Esophagus (tissue), 2 donors: ENCODE measurements at places on chromosomes 11 and 22. TPM values are rescaled to one million over a fixed set of nuclear protein-coding genes. Genes with fewer than 3 reads are reported as not detected.

Gene GLYAT
- polyA plus RNA-seq = not detected

Gene SEPTIN5
- polyA plus RNA-seq = 40.8 TPM

Gene GPR83
- polyA plus RNA-seq = 0.01 TPM

Gene CWF19L2
- 3.6 TPM for polyA plus RNA-seq

Gene ZNF70
- 0.40 TPM for polyA plus RNA-seq

Gene TMA7B
- polyA plus RNA-seq = not detected

Gene TTLL8
- polyA plus RNA-seq = not detected

Gene SCYL1
- polyA plus RNA-seq = 52.4 TPM

Gene DGKZ
- 27.3 TPM for polyA plus RNA-seq

Gene FGF19
- not detected for polyA plus RNA-seq

Gene SCGB2A2
- polyA plus RNA-seq = not detected

Gene CACNA1I
- polyA plus RNA-seq = 0.09 TPM

Gene ACTN3
- 0.02 TPM for polyA plus RNA-seq

Gene OR5I1
- not detected for polyA plus RNA-seq
